Forelimb muscle (tissue), 1 donor: ENCODE measurements at places on chromosomes 5 and 9. TPM values are rescaled to one million over a fixed set of nuclear protein-coding genes. Genes with fewer than 3 reads are reported as not detected.

PCDHB10 gene
- 3.6 TPM for polyA plus RNA-seq

C1QTNF2 gene
- polyA plus RNA-seq = 19.8 TPM

AGXT2 gene
- polyA plus RNA-seq = not detected

TUBB4B gene
- polyA plus RNA-seq = 146 TPM

TOR2A gene
- 8.1 TPM for polyA plus RNA-seq

CRAT gene
- 51.1 TPM for polyA plus RNA-seq

TMEM174 gene
- polyA plus RNA-seq = not detected

ZNF608 gene
- polyA plus RNA-seq = 18.9 TPM

ZNF618 gene
- 13.2 TPM for polyA plus RNA-seq

PCDHB6 gene
- 1.4 TPM for polyA plus RNA-seq

TMEM245 gene
- 45.4 TPM for polyA plus RNA-seq

SPINK13 gene
- polyA plus RNA-seq = 0.33 TPM

ARL14EPL gene
- polyA plus RNA-seq = not detected

- no peak for DNase-seq
Measured at GRCh38 chr5:53779541-53779981, 219.1 kb downstream of the NDUFS4 start.

DNA sequence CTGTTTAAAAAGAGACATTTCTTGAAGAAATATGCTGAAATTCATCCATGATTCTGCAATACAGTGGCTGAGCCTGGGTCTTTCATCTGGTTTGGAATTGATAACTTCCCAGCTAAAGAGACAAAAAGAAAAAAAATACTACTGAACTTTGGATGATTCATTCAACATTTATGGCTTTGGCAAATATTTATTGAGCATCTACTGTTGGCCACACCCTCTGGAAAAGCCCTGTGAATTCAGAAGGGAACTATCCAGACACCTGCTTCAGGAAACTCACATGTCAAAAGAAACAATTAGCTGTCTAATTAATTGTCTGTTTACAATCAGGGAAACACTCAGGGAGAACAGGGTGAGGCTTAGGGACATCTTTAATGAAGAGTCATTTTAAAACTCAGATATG is 17.8 kb upstream of the ZNF622 start:
- DNase-seq = no peak

GRCh38 chr5:31827867-31828266 is 188.9 kb downstream of the PDZD2 start:
- no peak for DNase-seq

DNA sequence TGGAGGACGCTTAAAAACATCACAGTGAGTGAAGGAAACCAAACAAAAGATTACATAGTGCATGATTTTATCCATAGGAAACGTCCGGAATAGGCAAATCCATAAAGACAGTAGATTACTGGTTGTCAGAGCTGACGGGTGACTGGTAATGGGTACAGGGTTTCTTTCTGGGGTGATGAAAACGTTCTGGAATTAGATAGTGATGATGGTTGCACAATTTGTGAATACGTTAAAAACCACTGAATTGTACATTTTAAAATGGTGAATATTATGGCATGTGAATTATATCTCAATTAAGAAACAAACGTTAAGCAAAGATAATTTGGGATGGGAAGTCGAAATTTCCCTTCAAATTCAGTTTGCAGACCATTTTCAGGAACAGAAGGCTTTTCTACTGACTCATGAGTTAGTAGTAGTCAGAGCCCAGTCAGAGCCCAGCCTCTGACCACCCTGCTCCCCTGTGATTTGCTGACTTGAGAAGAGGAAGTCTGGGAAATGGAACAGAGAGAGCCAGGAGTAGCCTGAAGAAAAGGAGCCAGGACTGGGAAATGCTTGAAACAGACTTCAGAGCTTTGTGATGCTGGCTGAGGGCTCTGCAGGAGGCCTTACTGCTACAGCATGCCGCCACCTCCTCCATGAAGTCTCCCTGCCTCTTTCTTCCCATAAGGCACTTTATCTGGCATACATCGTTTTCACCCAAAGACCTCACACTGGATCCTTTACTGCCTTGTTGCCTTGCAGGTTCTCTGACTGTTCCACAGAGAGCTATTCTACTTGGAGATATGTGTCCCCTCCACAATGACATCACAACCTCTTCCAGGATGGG is 46.4 kb upstream of the CTNNA1 start:
- no peak for DNase-seq

GRCh38 chr9:137459152-137459600 is at the start of gene NSMF:
TSS of gene NSMF (minus strand) at chr9:137459334. CDS start at chr9:137459102, 232 bp downstream.
- DNase-seq = peak; percentile 50

DNA sequence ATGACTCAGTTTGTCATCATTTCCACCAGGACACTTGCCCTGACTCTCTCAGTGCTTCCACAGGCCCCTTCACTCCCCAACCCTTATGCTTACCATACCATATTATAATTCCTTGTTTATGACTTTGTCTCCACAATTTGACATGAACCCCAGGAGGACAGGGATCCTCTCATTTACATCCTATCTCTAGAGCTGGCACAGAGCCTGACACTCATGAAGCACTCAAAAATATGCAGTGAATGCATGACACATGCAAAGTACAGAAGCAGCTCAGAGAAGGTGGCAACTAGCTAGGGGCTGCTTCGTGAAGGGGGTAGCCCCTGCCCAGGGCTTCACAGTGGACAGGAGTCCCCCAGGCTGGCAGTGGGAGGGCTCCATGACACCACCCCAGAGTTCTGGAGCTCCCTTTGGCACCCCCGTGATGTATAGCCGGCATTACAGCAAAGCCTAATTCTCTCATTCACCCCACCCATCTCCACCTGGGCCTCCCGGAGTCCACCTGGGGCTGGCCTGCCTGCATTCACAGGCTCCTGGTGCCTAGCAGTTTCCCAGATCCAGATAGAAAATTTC is 112.0 kb upstream of the SPOCK1 start:
- no peak for DNase-seq

DNA sequence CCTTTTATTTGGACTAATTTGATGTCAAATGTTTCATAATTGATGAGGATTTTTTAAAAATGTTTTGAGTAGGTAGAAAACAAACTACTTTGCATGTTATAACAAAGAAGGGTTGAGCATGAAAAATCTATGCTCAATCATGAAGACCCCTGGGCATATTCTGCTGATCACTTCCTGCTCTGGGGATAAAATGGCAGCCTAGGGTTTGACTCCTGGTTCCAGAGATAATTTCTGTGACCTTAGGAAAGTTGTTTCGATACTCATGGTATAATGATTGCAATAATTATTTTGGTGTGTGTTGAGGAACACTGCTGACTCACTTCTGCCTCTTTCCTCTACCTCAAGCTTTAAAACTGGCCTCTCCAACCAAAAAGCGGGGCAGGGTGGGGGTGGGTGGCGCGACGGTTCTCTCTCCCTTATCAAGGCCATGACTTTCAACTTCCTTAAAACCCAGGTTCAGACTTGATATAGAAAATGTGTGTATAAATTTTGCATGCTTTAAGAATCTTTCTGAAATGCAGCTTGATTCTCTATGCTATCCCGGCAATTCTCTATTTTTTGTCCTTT is 6.0 kb upstream of the PIP5K1B start:
- no peak for DNase-seq

GRCh38 chr5:100901821-100902341 is 1.2 kb downstream of the ST8SIA4 start:
- DNase-seq = no peak

GRCh38 chr5:134879456-134879855 is 5.3 kb downstream of the TXNDC15 start:
- no peak for DNase-seq

DNA sequence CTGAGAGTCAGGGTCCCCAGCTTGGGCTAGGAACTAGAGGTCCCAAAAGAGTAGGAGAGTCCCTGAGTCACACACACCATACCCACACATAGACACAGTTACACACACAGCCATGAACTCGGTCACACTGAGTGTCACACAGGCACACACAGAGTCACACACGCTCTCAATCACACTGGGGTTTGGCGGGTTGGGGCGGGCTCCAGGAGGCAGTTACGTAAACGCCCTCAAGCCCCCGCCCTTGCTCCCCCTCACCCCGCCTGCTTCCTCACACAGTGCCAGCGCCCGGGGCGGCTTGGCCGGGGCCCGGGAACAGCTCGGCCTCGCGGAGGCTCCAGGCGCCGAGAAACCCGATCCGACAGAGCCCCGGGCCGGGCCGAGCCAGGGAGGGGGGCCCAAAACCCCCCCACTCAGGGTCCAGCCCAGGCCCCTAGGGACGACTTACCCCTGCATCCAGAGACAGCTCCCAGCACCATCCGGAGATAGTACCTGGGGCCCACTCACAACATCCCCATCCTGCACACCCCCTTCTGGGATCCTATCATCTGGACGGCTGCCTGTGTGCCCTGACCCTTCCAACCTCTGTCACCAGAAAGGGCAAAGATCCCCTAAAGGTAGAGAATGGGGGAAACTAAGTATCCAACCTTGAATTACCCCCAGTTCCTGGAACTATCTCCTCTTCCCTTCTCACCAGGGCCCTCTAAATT is 3.5 kb upstream of the CNTFR start:
- no peak for DNase-seq

GRCh38 chr9:117120061-117120460 is 294.8 kb downstream of the ASTN2 start:
- DNase-seq = no peak

- DNase-seq = no peak
Measured at GRCh38 chr9:74958587-74958986, 5.9 kb upstream of the C9orf40 start.

DNA sequence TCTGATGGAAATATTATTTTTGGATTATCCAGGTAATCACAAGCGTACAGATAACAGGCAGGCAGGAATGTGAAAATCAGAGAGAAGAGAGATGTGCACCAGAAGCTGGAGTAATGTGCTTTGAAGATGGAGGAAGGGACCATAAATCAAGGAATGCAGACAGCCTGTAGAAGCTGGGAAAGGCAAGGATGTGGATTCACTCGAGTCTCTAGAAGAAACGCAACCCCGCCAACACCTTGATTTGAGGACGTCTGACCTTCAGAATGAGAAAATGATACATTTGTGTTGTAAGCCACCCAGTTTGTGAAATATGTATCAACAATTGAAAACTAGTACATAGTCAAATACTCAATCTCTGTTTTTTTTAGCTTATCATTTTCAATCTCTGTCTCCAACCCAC is 207.6 kb upstream of the MPDZ start:
- no peak for DNase-seq

DNA sequence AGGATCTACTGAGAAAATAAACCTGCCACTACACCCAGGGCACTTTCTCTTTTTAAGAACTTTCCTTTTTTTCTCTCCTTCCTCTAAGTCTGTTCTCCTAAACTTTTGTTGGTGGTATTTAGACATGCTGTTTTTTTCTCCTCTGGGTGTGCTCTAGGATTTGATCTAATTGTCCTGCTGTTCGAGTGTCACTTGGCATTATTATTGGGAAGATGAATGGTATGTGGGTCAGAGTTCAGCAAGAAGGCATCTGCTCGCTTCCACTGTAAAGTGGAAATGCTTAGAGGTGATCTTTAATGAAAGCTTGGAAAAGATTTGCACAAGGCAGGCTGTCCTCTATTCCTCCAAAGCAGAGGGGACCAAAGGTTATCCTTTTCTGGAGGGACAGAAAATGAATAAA is 1.3 kb upstream of the PLPPR1 start:
- DNase-seq = no peak

DNA sequence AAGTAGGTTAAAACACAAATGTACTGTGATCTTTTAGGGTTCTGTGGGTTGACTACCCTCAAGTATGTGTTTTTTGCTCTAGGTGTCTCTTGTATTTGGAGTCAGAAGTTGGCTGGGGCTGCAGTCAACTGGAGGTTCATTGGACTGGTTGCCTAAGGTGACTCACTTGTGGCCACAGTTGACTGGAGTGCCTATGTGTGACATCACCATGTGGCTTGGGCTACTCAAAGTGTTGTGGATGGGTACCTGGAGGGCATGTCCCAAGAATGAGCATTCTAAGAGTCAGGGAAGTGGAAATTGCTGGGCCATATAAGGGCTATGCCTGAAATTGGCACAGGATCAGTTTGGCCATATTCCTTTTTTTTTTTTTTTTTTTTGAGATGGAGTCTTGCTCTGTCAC is 27.4 kb downstream of the SNX30 start:
- no peak for DNase-seq

- DNase-seq = no peak
Measured at GRCh38 chr5:154603953-154604679, 126.1 kb upstream of the HAND1 start.

DNA sequence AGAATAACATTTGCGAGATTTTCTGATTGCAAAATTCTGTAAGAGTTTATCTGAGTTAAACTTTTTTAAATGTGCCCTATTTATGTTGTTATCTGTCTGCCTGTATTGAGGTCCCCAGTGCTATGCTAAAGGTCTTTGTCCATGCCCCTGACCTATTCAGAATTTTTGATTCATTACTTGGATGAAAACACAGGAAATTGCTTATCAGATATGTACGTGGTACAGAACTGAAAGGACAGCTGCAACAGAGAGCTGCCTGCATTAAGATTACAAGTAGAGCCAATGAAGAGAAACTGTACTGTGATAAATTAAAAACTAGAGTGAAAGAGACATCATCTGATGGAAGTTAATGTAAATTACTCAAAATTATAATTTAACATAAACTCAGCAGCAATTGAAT is 408.8 kb downstream of the ADGRV1 start:
- DNase-seq = no peak

DNA sequence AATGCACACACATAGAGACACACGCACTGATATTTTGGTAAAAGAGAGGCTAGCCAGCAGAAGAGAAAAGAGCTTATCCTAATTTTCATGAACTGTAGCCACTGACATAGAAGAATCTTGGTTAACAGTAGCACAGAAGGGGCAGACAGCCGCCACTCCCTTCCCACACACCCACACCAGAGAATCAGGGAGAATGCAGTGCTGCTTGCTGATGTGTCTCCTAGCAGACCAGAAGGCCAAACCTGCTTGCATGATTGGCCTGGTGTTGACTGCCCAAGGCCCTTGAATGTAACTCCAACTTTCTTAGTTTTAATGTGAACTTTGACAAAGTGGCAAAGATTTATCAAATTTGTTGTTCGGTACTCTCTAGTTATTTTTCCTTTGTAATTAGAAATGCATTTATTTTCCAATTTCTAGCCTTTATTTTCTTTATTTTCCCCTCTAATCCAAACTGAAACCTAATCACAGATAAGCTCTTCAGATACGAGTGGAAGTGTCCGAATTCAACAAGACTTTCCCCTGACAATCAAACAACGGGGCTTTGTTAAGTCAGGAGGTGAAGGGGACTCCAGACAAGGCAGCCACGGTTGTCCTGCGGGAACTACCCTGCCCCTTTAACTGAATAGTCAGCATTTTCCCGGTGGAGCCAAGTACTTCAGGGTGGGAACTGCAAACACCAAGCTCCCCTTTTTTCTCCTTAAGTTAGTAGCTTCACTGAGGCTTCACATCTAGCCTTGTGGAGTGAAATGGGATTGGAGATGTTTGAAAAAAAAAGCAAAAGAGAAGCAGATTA is 81.9 kb upstream of the CTSL start:
- no peak for DNase-seq

DNA sequence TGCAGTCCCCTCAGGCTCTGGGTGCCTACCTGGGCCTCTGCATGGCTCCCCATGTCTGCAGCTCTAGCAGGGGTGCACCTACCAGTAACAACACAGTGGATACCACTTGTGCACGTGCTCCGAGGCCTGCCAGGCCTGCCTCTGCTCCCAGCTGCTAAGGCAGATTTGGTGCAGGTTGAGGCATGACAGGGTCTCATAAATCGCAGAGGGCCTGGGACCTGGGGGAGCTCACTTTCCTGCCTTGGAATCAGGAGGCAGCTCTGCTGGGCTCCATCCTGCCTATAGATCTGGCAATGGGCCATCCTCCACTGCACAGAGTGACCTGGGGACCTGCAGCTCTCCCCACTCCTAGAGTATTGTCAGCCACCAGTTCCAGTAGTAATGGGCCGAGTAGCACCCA is 121.9 kb upstream of the CXCL14 start:
- no peak for DNase-seq

- no peak for DNase-seq
Measured at GRCh38 chr5:113245427-113246225, 189.2 kb downstream of the TSSK1B start.
